ENCODE measurements at places on chromosomes 16 and 17. TPM values are rescaled to one million over a fixed set of nuclear protein-coding genes. Genes with fewer than 3 reads are reported as not detected.

UMOD gene
- total RNA-seq: not detected

SAMD14 gene
- total RNA-seq: 0.11 TPM

SULT1A4 gene
- total RNA-seq: 2.4 TPM

SLC35G6 gene
- total RNA-seq: not detected

EPX gene
- total RNA-seq: not detected

CRHR1 gene
- not detected for total RNA-seq

PABPN1L gene
- total RNA-seq: not detected

PDP2 gene
- total RNA-seq: 26.6 TPM

TNP2 gene
- not detected for total RNA-seq

DNA sequence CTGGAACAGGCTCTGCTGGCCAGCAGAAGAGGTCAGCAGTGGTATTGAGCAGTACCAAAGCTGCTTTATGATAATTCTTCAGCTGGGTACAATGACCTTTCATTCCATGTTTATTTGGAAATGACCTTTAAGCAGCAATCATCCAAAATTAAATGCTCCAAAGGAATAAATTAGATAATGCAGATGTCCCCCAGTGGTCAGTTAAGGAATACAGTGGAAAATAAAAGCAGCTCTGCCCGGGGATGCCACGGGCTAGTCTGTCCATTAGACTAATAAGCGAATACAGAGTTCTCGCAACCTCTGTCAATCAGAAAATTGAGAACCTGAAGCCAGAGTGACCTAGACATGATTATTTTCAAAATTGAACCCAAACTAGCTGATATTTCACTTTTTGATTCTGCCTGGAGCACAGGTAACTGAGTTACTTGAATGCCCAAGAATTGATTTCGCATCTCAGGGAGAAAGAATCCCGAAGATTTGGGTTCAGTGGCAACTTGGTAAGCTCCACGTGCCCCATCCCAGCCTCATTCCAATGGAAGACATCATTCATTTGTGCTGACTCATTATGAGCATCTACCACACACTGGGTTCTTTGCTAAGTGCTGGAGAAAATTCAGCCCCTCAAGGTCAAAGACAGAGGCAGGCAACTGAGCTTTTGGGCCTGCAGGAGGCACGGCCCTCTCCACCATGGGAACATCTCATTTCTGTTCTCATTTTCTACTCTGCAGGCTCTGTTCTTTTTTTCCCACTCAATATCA is 34.4 kb upstream of the SLC39A11 start:
- DNase-seq: no peak

DNA sequence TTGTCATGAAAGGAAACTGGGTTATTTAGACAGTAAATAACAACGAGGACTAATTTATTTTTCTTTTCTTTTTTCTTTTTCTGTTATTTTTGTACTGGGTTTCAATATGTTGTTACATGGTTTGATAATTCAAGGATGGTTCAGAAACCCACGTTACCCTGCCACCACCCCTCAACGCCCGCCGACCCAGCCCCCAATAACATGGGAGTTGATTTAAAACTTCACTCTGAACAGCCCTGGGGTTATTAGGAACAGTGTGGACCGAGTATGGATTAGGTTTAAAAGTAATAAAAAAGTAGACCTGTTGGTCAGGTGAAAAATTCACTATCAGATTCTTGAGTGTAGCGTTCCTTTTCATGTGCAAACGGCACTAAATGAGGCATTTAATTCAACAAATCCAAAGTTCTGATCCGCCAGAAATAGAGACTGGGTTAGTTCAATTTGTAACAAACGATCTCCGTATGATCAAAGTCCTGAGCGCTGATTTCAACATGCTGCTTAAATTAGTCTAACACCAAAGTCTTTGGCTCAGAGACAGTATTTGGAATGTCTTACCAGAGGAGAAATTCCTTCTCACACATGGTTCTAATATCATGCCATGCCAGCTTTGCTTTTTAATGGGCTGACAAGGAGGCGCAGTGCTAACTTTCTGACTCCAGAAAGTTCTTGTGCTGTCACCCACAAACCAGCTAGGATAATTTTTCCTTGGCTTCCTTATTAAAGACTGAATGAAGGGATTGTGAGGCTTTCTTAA is 173.1 kb upstream of the IRX3 start:
- no peak for DNase-seq

DNA sequence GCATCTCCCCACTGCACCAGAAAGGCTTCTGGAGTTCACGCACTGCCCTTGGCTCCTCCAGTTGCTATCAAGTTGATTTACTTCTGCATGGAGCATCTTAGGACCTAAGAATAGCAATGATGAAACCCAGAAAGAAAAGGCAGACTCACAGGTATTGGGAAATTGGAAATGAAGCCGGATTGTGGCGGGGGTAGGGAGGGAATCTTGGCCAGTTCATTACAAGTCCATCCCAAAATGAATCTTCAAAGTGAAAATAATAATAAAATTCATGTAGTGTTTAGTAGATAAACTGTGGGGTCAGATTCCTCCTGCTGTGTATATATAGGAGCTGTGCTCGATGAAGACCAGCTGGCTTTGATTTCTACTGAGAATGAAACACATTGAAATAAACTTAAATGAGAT is 33.7 kb downstream of the TEKT3 start:
- no peak for DNase-seq

DNA sequence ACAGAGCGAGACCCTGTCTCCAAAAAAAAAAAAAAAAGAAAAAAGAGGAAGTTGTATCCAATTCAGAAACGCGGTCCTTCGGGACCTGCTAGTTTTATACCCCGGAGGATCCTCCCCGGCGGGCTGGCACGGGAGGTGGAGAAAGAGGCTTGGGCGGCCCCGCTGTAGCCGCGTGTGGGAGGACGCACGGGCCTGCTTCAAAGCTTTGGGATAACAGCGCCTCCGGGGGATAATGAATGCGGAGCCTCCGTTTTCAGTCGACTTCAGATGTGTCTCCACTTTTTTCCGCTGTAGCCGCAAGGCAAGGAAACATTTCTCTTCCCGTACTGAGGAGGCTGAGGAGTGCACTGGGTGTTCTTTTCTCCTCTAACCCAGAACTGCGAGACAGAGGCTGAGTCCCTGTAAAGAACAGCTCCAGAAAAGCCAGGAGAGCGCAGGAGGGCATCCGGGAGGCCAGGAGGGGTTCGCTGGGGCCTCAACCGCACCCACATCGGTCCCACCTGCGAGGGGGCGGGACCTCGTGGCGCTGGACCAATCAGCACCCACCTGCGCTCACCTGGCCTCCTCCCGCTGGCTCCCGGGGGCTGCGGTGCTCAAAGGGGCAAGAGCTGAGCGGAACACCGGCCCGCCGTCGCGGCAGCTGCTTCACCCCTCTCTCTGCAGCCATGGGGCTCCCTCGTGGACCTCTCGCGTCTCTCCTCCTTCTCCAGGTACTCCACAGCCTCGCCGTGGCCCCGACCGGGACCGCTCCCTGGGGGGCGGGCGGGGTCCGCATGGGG is at the start of gene CDH3:
Gene CDH3, plus strand, starts transcription at position 596 of the 779 bp plus-strand sequence. Its CDS starts 70 bp downstream, at position 666.
- DNase-seq: peak; percentile 42

GRCh38 chr16:4668313-4668960 is 24.9 kb upstream of the NUDT16L1 start:
- no peak for DNase-seq

GRCh38 chr17:80984749-80985148 is 6.9 kb upstream of the CHMP6 start:
- no peak for DNase-seq

GRCh38 chr16:56019274-56019673 is 144.1 kb upstream of the CES5A start:
- DNase-seq: no peak

- DNase-seq: no peak
Observed at GRCh38 chr16:1102333-1102700, 6.3 kb upstream of the C1QTNF8 start.

- DNase-seq: no peak
Observed at GRCh38 chr17:65593092-65593854, 31.8 kb upstream of the AXIN2 start.

DNA sequence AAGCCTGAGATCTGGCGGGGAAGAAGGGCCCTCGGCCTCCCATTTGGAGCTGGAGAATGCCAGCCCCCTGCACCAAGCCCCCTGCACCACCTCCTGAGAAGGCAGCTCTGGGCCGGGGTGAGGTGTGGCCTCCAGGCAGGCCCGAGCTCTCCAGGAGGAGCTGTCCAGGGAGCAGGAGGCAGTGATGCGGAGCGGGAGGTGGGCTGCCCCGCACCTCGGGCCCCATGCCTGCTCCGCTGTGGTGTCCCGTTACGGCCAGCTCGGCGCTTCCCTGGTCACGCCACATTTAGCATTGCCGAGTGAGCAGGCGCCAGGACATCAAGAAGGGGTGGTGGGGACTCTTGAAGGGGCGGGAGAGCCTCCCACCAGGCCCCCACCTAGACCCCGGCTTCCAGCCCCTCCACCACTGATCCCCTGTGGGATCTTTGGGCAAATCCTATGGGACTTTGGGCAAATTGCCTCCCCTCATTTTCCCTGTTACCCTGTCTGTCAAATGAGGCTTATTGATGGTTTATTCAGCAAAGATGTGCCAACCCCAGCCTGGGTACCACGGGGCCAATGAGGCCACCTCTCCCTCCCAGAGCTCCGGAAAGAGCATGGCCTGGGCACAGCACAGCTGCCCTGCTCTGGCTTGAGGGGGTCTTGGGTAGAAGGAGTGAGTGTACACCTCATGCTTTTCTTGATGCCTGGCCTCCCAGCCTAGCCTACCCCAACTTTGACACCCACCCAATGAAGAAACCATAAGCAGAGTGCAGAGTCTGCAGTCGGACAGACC is 15.3 kb downstream of the FOXN1 start:
- DNase-seq: no peak

DNA sequence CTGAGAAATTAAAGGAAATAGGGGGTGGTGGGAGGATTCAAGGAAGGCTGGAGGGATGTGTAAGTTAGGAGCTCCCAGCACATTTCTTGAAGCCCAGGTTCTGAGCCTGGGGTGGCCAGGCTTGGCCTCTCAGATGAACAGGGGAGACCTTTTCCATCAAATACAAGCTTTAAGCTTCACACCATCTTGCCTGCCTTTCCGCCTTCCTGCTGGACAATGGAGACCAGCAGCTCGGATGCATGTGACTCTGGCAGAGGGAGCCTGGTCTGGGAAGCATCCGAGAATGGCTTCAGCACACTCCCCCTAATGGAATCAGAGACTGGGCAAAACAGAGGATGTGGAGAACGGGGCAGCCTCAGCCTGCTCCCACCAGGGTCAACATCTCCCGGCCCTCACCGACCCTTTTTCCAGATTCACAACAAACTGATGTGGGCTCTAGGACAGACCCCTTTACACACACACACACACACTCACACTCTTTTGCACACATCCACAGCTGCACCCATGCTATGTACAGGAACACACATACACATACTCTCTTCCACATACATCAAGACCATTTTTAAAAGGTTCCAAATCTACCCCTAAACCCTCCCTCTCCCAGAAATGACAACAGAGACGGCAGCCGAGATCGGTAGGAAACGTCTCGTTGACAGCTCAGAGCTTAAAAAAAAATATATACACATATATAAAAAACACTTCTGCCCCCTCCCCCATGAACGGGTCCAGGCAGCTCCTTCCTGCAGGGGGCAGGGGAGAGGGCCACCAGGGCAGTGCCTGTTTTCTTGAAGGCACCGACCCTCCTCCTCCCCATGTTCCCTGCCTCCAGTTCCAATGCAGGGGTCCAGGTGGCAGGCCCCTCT is 6.5 kb upstream of the ATXN7L3 start:
- DNase-seq: no peak

DNA sequence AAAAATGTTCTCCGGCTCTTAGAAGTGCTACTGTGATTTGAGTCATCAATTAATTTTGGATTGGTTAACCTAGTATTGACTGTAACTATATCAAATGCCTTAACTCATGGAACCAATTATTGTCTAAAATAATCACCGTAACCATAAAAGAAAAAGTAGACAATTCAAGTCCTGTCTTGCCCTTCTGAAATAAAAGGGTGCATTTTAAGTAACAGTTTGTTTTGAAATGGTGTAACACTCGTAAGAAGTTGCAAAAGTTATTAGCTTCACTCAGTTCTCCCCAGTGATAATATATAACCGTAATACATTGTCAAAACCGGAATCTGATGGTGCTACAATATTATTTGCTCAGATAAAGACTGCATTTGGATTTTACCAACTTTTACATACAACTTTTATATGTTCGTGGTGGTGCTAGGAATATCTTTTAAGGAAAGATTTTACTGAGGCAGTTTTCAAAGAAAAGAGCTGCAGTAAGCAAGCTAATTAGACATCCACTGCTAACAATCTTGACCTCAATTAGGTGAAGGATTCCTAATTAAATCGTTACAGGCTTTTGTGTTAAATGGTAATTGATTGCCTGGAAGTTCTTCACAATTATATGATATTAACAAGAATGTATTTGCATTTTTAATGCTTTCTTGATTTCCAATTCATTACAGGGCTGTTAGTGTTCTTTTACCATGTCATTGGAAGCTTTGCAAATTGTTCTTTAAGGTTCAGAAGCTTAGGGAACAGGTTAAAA is 413.1 kb upstream of the MON1B start:
- DNase-seq: no peak

GRCh38 chr16:82653550-82654511 is 27.1 kb downstream of the CDH13 start:
- peak; percentile 35 for DNase-seq

DNA sequence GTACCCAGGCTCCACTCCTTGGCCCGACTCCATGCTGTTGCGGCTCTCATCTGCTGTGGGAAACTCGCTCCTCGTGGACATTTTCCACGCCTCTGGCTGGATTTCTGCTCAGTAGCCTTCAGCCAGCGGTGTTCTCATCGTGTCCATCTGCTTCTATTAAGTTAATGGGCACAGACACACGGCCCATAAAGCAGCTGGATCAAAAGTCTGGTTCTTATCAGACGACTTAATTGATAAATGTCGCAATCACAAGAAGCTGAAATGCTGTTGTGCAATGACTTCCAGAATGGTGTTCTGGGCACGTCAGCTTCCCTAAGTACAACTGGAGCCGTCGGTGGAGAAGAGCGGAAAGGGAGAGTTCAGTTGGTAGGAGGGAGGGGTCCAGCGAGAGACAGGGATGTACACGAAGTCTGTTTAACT is 211.7 kb upstream of the CHMP6 start:
- DNase-seq: no peak

DNA sequence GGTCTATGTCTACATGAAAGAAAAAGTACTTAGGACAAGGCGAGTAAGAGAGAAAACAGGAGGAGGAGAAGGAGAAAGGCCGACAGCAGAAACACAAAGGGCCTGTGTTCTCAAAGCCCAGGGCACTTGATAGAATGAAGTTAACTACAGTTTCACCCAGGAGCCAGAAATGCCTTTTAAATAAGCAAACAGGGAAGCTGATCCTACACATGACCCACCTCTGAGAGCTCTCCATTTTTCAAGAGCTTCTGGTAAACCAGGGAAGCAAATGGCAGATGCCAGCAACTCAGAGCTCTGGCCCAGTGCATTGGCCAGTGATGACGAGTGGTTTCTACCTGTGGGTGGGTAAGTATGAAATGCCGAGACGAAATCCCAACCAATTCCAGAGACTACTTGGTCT is 163.4 kb downstream of the ZFHX3 start:
- DNase-seq: no peak

GRCh38 chr16:27313422-27314160 is at the start of gene IL4R:
Gene IL4R, plus strand, starts transcription at chr16:27313974. Its CDS starts 26,230 bp downstream, at chr16:27340204.
- peak; percentile 84 for DNase-seq

DNA sequence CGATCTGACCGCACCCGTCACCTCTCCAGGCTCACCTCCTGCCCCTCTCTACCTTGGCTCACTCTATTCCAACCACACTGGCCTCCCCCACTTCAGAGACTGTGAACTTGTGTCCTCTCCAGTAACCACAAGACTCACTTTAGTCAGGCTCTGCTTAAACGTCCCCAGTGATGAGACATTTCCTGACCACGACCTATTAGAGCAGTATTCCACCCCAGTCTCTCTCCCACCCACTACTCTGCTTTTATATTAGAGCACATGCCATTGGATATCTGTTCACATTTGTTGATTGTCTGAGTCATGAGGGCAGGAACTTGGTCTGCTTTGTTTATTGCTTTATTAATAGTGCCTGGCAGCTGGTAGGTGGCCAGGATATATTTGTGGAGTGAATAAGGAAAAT is 20.1 kb downstream of the COX11 start:
- DNase-seq: no peak

Data from activated naive CD8-positive, alpha-beta T cell treated with anti-CD3 and anti-CD28 coated beads, Interleukin-2, amount 10 ng/mL, durations not matched to agents 7 days and 5 days (primary cell).